Endodermal cell (in vitro differentiated cells): ENCODE measurements at places on chromosomes 12 and 14. TPM values are rescaled to one million over a fixed set of nuclear protein-coding genes. Genes with fewer than 3 reads are reported as not detected.

- DNase-seq, result no peak
These were observed 32.3 kb downstream of the PROX2 start for GRCh38 chr14:74843653-74844052.

TRIAP1 gene
- 34.8 and 37.3 TPM in 2 replicates for total RNA-seq

GRCh38 chr12:124693111-124693723 lies 125.8 kb upstream of the NCOR2 start:
- no peak for DNase-seq

DNA sequence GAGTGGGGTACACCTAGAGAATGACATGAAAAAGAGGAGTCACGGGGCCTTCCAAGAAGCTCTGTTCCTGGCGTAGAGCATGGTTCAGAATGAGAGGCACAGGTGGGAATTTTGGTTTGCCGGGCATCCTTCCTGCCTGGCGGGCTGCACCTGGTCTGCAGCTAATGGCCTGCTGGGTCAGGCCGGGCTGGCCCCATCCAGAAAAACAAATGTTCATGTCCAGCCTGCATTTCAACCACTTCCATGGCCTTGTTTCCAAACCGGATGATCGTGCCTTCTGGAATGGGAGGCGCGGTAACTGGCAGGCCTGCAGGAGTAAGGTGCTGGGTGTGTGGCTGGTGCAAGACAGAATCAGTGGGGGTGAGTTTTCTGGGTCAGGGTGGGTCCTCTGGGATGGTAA lies 14.4 kb downstream of the TEAD4 start:
- no peak for DNase-seq

SPRYD3 gene
- total RNA-seq, result 7.4 to 18.4 TPM (median 16.7 TPM) in 3 replicates

DNA sequence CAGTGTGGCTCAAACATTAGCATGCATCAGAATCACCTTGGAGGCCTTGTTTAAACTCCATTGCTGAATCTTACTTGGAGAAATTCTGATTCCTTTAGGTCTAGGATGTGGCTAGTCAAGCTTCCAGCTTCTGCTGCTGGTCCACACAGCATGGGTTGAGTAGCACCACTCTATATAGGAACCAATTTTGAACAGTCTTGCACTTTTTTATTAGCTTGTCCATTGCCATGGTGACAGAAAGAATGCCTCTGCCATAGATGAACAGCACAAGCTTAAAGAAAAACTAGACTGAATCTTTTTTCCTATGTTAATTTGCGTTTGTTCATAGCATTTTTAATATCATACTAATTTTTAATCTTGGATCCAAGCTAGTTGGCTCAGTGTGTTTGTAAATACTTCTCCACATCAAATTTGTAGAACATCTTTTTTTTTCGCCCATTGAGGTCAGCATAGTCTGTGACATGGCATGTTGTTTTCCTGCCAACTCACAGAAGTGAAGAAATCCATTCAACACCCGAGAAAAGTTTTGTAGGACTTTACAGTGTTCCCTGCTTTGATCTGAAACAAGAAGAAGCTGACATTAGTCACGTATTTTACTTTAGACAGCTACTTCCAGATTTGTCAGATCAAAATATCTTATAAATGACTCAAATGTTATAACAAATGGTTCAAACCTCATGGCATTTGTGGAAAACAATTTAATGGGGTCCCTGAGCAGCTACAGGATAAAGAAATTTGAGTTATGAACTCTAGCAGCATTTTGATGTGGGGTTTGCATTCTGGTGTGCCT lies 438.8 kb downstream of the EGLN3 start:
- DNase-seq, result no peak

ERP27 gene
- total RNA-seq, result 0.22 to 0.29 TPM in 2 of 3 replicates, not detected in the other

- no peak for DNase-seq
These were observed 148.1 kb downstream of the TSPAN9 start for GRCh38 chr12:3225154-3225795.

DNA sequence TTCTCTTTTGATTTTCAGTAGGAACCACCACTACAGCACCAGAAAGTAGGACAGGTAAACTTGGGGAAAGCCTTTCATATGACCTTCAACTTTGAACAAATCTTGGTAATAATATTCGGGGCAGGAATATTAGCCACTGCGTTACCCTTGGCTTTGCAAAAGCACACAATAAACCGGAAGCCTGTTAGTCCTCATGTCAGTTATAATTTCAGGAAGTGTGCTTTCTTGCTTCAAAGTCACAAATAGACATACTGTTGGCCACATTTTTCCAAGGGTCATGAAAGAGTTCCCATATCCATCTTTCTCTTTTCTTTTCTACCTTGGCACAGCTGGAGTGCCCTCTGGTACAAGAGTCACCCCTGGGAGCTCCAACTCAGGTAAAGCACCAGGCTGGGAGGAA lies 167.2 kb upstream of the CNTN1 start:
- no peak for DNase-seq

DHRS4L2 gene
- total RNA-seq, result 14.8 and 16.7 TPM in 2 replicates

CISTR gene
- total RNA-seq, result not detected in 3 replicates

RPGRIP1 gene
- total RNA-seq, result not detected in 3 replicates

NDUFA9 gene
- total RNA-seq, result 55.3 to 61.6 TPM (median 57.4 TPM) in 3 replicates

DNA sequence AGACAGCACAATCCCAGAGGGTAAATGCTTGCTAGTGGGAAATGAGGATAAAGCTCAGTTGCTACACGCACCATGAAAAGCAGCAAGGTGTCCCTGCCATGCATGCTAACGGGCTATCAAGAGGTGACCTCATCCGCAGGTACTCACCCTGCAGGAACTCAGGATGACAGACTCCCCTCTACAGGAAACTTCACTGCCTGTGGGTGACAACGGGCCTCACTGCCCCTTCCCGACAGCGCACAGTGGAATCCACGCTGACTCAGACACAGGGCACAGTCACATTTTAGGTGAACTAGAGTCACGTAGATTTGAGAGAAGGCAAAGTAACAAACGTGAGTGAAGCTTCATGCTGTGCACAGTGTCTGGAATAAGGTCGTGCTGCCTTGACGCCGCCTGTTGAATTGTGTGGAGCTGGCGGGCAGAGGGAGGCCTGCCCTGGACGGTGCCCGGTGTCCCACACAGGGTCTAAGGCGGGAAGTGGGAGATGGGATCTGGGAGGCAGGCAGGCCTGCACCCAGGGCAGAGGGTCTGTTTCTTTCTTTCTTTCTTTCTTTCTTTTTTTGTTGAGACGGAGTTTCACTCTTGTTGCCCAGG lies 331.8 kb downstream of the TMEM132D start:
- peak; percentile 71 for DNase-seq

- peak; percentile 40 for DNase-seq
These were observed 7.0 kb downstream of the NACA start for GRCh38 chr12:56718149-56718548.

DNA sequence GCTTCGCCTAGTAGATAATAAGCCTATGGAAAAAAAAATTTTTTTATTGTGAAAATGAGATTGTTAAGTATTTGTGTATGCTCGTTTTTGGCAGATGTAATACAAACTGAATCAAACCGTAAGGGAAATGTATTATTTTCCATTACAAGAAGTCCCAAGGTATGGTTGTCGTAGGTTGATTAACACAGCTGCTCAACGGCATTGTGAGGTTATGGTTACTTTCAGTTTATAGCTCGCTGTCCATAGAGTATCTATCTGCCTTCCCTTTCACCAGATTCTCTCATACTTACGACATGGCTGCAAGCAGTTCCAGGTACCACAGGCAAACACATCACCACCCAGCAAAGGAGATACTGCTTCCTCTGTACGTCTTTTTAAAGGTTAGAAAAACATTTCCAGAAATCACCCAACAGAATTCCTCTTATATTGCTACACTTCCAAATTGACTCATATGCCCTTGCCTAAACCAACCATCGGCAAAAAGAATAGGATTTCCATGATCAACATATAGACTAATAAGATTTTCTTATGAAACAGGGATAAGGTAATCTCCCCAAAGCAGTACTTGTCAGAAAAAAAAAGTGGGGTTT lies 338.6 kb downstream of the SYT1 start:
- no peak for DNase-seq

DNA sequence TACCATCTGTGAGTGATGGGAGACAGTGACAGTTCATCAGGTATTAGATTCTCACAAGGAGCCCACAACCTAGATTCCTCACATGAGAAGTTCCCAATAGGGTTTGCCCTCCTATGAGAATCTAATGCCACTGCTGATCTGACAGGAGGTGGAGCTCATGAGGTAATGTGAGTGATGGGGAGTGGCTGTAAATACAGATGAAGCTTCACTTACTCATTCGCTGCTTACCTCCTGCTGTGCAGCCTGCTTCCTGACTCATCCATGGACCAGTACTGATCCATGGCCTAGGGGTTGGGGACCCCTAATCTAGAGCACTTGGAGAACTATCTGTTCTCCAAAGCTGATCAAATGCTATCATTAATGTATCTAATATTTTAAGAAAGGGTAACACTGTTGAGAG lies 17.7 kb downstream of the CLEC2D start:
- DNase-seq, result peak; percentile 88

TOMM20L gene
- total RNA-seq, result not detected in 2 replicates

GLT1D1 gene
- 25.1 and 25.4 TPM in 2 replicates for total RNA-seq

- peak; percentile 63 for DNase-seq
These were observed 30.7 kb downstream of the VWF start for GRCh38 chr12:6093764-6094163.

MOAP1 gene
- 23.2 to 24.3 TPM (median 23.6 TPM) in 3 replicates for total RNA-seq

GRCh38 chr12:49730568-49731101 lies 10.7 kb upstream of the TMBIM6 start:
- DNase-seq, result no peak

ZC2HC1C gene
- 1.5 and 2.3 TPM in 2 replicates for total RNA-seq

GRCh38 chr14:72479461-72479931 lies 414.4 kb downstream of the DPF3 start:
- peak; percentile 52 for DNase-seq

KLHDC1 gene
- total RNA-seq, result 0.35 and 0.68 TPM in 2 replicates

GRCh38 chr12:13230500-13230899 lies 34.0 kb downstream of the EMP1 start:
- DNase-seq, result peak; percentile 26

DNA sequence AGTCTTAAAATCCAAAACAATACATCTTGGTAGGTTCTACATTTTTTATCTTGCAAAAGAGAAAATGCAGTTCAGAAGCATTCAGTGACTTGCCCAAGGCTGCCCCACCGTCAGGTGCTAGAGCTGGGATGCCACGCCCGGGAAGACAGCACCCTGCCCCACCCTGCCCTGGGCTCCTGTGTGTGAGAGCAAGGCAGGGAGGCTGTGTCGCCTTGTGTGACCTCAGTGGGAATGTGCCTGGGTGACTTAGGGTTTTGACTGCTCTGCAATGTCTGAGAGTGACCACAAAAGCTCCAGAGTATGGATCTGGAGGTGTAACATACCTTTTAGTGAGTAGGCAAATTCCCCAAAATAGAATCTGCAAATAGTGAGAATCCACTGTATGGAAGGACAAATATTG lies 60.0 kb downstream of the AACS start:
- DNase-seq, result no peak

DNA sequence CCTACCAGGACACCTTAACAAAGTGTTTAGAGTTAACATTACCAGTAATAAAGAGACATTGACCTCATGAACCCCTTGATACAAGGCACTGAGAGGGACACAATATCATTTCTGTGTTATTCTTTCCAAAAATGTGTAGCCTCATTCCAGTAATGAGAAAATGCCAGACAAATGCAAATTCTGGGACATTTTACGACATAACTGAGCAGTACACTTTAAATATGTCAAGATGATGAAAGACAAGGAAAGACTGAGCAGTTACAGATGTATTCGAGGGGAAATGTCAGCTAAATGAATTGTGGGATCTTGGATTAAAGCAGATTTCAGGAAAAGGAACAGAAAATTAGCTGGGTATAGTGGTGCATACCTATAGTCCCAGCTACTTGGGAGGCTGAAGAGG lies 255.6 kb downstream of the ERC1 start:
- no peak for DNase-seq

DNA sequence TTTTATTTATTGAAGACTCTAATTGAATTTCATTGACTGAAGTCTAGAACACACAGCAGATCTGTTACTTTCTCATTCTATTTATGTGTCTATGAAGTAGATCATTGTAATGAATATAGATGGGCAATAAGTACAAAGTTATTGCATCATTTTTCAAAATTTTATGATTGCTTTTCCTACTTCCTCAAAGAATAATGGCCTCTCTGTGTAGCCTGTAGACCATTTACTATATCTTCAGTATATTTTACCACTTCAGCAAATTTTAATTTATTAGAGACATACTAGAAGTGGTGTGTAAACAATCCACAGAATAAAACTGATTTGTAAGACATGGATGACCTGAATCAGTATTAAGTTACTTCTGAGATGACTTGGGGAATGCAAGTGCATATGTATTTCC lies 291.7 kb upstream of the FAR2 start:
- no peak for DNase-seq

KRT74 gene
- total RNA-seq, result not detected in 2 replicates

GRCh38 chr14:31867570-31867969 lies 209.5 kb upstream of the ARHGAP5 start:
- DNase-seq, result no peak

TBX3 gene
- total RNA-seq, result 20.3 to 95.1 TPM (median 88.1 TPM) in 3 replicates

DNA sequence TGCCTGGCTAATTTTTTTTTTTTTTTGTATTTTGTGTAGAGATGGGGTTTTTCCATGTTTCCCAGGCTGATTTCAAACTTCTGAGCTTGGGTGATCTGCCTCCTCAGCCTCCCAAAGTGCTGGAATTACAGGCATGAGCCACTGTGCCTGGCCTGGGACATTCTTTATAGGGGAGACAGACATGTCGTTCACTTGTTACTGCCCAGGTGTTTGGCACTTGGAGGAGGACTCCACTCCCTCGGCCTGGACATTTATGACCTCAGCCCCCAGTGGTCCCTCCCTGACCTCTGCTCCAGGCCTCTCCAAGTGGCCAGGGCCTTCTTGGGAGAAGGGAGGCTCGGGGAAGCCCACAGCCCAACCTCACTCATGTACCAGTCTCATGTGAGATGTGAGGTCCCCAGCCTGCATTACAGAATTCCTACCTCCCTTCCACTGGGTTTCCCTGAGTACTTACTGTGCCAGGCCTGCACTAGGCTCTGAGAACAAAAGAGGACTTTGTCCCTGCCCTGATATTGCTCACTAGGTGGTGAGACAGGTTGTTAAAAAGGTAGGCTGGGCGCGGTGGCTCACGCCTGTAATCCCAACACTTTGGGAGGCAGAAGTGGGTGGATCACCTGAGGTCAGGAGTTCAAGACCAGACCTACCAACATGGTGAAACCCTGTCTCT lies 9.7 kb upstream of the POP5 start:
- peak; percentile 58 for DNase-seq

GUCY2C gene
- total RNA-seq, result 2.4 and 2.6 TPM in 2 replicates

SERPINA10 gene
- not detected in 3 replicates for total RNA-seq

CMA1 gene
- total RNA-seq, result not detected in 2 replicates

DNA sequence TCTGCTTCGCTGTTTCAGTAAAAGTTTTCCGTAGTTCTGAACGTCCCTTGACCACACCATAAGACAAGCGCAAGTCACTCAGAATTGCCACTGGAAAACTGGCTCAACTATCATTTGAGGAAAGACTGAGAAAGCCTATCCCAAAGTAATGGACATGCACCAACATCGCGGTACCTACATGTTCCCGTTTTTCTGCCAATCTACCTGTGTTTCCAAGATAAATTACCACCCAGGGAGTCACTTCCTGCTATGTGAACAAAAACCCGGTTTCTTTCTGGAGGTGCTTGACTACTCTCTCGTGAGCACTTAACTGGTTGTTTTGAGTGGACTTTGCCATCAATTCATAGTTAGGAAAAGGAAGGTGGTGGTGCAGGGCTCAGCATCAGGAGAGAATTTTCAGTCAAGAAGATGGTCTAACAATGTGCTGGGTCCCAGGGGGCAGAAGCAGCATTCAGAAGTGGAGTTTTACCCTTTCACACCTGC lies 1.4 kb downstream of the EGLN3 start:
- peak; percentile 46 for DNase-seq

HNF1A gene
- total RNA-seq, result 0.24 and 0.25 TPM in 2 replicates

OR4K14 gene
- not detected in 2 replicates for total RNA-seq
